ENCODE measurements at places on chromosomes 1 and 21.

- DNase-seq: no peak
Observed at GRCh38 chr1:80659161-80659560, 1141.6 kb upstream of the ADGRL2 start.

- DNase-seq: no peak
Observed at GRCh38 chr1:89962024-89962741, 32.7 kb upstream of the ZNF326 start.

DNA sequence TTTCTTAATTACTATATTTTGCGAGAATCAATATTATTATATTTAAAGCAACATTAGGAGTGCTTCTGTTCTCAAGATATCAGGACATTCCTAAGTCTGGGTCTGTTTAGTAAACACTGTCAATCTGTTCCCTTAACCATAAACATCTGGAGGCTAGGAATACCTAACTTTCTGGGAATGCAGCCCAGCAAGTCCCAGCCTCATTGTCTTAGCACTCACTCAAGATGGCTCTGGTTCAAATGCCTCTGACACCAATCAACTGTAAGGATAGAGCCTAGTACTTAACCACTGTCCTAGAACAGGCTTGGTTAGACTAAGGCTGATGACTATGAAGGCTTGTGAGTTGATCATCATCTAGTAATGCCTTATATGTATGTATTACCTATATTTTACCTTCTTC, 61.5 kb downstream of the TNN start:
- DNase-seq: no peak

DNA sequence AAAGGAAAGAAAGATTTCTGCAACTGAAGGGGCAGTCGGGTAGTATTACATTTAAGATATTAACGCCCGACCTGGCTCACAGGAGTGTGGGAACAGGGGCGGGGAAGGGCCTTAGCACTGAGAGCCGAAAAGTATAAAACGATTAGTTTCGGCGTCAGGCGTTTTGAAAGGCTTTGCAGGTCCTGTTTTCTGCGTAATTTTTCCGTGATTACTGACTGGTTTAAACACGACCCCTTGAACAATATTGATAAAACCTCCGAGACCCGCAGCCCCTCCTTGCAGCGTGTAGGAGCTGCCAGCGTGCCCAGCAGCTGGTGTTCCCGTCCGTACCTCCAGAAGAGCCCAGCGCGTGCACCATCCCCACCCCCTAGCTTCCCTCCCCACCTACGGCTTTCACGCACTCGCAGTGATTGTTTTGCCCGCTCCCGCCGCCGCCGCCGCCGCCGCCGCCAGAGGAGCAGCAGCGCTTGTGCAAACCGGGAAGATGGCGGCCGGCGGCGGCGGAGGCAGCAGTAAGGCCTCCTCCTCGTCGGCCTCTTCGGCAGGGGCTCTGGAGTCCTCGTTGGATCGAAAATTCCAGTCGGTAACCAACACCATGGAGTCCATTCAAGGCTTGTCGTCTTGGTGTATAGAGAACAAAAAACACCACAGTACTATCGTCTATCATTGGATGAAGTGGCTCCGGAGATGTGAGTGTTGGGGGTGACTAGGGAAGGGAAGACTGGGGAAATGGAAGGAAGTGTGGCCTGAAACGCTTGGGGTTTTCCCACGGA, 470 bp downstream of the RPRD2 start:
- peak; percentile 53 for DNase-seq

GRCh38 chr1:200454425-200454824, 44.6 kb upstream of the ZNF281 start:
- DNase-seq: no peak

DNA sequence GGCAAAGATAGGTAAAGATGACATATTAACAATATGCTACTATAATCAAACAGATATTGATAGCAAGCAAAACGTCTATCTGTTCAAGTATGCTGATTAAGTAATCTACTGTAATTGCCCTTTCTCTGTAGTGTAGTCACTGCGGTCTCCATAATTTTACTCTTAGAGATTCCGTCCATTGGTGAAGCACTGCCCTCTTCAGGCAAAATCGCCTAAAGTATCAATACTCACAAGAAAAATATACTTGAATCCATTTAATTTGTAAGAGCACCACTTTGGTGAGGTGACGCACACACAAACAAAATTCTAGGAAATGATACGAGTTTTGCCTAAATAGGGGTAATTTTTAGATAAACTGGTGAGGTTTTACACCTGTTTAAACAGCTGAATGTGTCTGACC, 434.6 kb upstream of the CHRM3 start:
- no peak for DNase-seq

DNA sequence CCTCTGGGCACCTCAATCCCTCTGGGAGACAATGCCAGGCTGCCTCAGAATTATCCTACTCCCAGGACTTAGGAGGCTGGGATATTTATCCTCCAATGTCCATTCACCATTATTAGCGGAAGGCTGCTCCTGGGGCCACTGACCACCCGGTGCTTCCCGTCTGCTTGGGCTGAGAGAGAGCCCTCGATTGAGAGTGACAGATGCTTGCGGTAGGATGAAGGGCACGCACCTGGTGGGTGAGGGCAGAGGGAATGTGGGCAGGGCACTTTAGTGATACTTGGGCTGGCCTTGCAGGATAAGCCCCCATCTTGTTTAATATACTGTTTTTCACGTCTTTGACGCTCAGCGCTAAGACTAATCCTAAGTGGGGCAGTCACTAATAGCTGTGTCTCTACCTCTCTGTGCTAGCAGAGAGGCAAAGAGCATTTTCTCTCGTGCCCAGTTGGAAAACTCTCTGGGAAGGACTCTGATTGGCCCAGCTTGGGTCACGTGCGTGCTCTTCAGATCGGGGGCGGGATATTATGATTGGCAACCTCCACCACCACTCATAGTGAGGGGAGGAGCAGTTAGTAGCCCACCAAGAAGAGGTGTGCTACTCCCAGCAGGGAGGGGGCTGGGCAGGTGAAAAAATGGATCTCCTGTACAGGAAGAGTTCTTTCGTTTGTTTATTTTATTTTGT, 10.6 kb upstream of the PARS2 start:
- DNase-seq: no peak

GRCh38 chr1:198848649-198849048, 209.8 kb downstream of the PTPRC start:
- DNase-seq: no peak

- no peak for DNase-seq
Observed at GRCh38 chr1:8434101-8434500, 116.2 kb downstream of the SLC45A1 start.

DNA sequence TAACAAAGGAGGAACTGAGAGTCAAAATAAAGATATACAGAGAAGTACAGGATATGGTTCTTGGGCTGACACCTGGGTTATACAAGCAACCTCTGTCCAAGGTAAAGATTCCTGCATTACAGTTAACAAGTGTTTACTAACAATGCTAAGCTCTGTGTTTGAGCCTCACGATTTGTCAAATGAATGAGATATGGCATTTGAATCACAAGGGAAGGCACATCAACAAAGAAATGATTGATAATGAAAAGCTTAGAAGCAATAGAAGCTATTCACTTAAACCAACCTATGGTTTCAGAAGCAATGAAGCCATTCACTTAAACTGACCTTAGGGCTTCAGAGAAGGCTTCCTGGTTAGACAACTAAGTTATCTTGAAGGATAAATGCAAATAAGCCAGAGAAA, 199.5 kb downstream of the AGBL4 start:
- DNase-seq: no peak

- DNase-seq: no peak
Observed at GRCh38 chr21:42401154-42401553, 2.5 kb upstream of the UBASH3A start.

- DNase-seq: no peak
Observed at GRCh38 chr1:206609229-206609991, 2.9 kb downstream of the EIF2D start.

DNA sequence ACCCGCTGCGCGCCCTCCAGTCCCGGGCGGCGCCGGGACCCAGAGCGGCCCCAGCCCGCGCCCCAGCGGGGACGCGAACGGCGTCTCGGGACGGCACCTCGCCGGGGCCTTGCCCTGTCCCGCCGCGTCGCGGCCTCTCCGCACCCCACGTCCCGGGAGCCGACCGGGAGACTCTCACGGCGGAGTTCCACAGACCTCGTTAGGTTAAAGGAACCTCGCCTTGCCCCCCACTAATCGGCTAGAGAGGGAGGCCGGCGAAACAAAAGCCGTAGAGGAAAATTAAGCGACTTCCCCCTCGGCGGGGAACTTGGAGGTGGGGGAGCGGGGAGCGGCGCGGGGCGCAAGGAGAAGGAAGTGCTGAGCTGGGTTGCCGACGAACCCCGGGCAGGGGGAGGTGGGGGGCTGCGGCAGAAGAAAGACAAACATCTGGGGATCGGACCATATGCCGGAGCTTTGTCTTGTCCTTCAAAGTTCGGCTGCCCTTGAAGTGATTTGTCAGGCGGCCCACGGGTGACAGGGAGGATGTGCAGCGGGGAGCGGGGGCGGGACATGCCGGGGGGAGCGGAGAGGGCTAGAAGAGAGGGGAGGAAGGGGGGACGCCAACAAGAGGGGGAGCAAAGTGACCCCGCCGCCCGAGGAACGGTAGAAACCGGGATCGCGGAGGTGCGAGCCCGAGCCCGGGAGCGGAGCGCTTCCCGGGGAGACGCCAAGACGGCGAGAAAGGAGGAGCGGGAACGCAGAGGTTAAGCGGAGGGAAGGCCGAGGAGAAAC, 120.0 kb upstream of the RRP15 start:
- DNase-seq: no peak

- no peak for DNase-seq
Observed at GRCh38 chr1:246788895-246789338, 64.7 kb downstream of the SCCPDH start.

DNA sequence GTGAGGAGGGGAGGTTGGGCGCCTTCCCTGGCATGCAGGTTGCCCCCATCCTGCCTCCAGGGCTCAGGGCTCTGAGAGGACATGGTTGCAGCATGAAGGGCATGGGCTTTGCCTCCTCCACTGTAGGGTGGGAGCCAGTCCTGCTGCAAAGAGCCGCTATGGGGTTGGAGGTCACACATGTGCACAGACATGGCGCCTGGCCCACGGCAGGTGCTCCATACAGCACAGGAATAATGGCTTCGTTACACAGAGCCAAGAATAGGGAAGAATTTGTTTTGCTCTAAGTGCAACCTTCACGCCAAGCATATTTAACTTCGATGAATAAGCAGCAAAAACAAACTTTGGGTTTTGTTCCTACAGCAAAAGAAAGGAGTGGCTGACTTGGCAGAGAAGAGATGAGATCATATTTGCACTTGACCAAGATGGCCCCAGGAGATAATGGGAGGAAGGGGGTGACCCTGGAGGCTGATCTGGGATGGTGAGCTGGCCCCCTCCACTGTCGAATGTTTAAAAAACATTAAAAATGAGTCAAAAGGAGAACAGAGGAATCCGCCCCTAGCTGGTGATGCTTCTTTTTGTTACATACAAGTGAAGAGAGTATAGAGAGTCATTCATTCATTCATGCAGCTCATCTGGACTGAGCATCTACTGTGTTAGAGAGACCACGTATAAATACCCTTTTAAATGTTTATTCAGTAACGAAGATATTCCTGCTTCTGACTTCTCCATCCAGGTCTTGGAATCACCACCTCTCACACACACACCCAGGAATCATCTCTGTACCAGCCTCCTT, 12.4 kb upstream of the C2CD2 start:
- no peak for DNase-seq

GRCh38 chr1:200751717-200752116, 13.0 kb downstream of the CAMSAP2 start:
- no peak for DNase-seq

- DNase-seq: peak; percentile 60
Observed at GRCh38 chr1:19643602-19644394, at the start of gene NBL1. TSS of gene NBL1 (plus strand) at chr1:19644311. CDS start at chr1:19655031, 10,720 bp downstream.

DNA sequence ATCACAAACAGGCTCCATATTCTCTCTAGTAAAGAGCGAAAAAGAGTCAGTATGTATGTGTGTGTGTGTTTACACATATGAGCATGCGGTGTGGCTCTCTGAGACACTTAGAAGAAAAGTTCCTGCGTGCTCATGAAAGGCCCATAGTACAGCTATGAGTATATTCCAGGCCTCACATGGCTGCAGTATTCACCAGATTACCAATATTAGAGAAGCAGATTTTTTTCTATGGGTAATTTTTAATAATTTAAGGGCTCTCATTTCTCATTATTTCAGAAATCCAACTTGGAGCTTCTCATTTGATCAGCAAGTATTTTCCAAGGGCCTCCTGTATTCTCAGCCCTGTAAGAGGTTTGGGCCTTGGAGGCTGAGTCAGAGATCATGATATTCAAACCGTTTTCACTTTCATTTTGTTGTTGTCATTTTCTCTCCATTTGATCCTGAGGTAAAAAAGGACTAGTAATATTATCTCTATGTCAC, 232.9 kb upstream of the SGIP1 start:
- DNase-seq: no peak

GRCh38 chr1:51750218-51750617, 128.3 kb downstream of the NRDC start:
- DNase-seq: no peak

GRCh38 chr1:154624746-154625643, 17.0 kb upstream of the ADAR start:
- DNase-seq: no peak

GRCh38 chr1:172084876-172085275, 243.6 kb downstream of the DNM3 start:
- DNase-seq: no peak

GRCh38 chr1:94120570-94120901, 412 bp downstream of the ABCA4 start:
- no peak for DNase-seq

DNA sequence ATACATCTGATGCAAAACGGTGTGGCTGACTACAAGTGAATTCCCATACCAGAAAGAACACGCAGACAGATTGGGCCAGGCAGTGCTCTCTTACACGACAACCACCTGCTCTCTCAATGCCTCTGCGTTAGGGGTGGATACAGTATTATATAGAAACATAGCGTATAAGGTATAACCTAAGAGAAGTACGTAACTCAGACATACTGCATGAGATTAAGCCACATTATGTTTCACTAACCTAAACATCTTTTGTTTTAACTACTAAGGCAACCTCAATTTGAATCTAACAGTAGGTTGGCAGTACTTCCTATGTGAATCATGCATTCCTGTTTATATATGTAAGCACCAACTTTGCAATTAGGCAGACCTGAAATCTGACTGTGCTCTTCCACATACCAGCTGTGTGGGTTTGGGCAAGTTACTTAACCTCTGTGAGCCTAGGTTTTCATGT, 58.1 kb upstream of the COA6 start:
- no peak for DNase-seq

DNA sequence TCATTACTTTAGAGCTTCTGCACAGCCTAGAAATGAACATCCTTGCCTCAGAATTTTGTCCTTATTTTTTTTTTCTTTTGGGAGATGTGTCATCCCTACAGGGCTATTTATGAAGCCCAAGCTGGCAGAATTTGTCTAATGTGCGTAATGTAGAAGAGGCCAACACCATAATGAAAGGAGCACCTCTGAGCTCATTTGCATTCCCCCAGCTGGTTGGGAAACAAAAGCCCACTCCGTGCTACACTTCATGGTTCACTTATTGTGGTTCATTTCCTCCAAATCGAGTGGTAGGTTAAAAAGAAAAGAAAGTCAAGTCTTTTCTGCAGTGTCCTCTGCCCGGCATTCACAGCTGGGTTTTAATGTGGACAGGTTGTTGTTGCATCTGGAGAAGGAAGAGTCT, 73.5 kb downstream of the KAZN start:
- DNase-seq: no peak
